ENCODE measurements at places on chromosomes 2 and 18.

DNA sequence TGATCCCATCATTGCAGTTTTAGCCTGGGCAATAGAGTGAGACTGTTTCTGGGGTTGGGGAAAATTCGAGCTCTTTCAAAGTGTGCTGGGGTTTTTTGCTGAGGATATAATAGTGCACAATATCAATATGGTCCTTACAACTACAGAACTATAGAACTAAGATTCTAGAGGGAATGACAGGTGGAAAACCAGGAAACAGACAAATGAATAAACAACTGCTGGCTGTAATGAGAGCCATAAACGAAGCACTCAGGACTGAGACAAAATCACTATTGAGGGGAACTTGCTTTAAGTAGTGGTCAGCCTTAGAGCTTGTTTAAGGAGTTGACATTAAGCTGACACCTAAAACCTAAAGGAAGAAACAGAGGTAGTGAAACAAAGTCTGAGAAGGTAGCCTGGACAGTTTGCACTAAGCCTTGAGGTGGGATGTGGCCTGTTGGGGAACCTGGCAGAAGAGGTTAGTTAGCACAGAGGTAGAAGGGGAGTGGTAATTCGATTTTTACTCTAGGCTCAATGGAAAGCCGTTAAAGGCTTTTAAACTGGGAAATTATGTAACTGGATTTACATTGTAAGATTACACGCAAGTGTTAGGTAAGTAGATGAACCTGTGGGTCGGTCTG is 33.8 kb downstream of the LCLAT1 start:
- DNase-seq, result no peak

GRCh38 chr2:217920879-217921603 is 81.8 kb downstream of the TNS1 start:
- no peak for DNase-seq

- DNase-seq, result no peak
These were observed 29.9 kb downstream of the HDLBP start for GRCh38 chr2:241285596-241285995.

DNA sequence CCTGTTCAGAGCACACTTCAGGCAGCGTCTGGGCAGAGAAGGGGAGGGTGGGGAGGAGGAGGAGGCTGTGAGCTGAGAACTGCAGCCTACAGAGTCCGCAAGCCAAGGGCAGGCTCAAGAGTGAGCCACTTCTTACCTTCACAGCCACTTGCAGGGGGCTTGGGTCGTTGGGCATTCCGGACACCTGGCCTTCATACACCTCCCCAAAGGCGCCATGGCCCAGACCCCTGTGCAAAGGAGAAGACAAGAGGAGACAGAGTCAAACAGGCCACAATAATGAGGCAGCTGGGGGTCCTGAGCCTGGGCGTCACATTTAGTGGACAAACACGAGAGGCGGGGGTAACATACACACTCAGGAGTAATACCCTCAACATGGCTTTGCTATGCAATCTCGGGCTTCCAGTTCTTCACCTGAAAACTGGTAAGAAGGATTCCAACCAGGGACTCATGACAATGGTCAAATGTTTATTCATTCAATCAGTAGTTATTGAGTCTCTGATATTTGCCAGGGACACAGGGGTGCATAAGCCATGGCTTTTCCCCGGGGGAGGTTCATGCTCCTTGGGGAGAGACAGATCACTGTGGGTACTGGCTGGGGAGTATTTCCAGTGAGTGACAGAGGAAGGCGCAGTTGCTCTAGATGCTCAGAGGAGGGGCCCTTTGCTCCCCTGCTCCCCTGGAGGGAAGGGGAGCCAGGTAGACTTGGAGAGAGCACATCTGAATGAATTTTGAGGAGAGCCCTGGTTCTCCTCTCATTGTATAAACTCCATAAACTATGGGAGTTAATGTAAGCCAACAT is 107.4 kb downstream of the CLIP4 start:
- DNase-seq, result no peak

DNA sequence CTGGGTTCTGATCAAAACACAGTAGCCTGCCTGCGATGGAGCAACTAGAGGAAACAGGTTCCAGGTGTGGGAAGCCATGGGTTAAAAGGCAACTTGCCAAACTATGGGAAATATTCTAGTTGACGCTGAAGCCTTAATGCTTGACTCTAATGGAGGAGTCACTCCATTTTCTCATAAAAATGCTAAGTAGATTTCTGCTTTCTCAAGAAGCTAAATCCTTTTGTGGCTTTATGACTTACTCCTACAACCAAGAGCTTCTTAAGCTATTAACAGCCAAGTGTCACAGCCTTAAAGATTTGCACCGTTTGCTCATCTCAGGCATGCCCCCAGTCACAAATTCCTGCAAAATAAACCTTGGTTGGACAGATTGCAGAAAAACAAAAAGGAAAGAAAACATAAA is 25.2 kb downstream of the ANKRD44 start:
- no peak for DNase-seq

- DNase-seq, result no peak
These were observed 193.7 kb downstream of the INO80D start for GRCh38 chr2:205892251-205892655.

- no peak for DNase-seq
These were observed 38.2 kb upstream of the CNGA3 start for GRCh38 chr2:98308068-98308467.

Data from CD8-positive, alpha-beta memory T cell (primary cell).